Activated T-helper 9 cell treated with anti-CD3 and anti-CD28 coated beads, Interleukin-2, amount 50 U/mL, for 16 hours (primary cell): ENCODE measurements at places on chromosomes 1 and 21.
A peak's percentile ranks its signal among the peaks of the same experiment; 100 is the strongest.

GRCh38 chr1:91700771-91701471, 185.0 kb downstream of the TGFBR3 start:
- DNase-seq = no peak

- DNase-seq = no peak
Observed at GRCh38 chr1:205660361-205660760, 19.9 kb downstream of the SLC45A3 start.

- no peak for DNase-seq
Observed at GRCh38 chr1:114153261-114154145, at the start of gene SYT6. SYT6 (minus strand) TSS chr1:114153869; CDS start chr1:114153772, 97 bp downstream.

DNA sequence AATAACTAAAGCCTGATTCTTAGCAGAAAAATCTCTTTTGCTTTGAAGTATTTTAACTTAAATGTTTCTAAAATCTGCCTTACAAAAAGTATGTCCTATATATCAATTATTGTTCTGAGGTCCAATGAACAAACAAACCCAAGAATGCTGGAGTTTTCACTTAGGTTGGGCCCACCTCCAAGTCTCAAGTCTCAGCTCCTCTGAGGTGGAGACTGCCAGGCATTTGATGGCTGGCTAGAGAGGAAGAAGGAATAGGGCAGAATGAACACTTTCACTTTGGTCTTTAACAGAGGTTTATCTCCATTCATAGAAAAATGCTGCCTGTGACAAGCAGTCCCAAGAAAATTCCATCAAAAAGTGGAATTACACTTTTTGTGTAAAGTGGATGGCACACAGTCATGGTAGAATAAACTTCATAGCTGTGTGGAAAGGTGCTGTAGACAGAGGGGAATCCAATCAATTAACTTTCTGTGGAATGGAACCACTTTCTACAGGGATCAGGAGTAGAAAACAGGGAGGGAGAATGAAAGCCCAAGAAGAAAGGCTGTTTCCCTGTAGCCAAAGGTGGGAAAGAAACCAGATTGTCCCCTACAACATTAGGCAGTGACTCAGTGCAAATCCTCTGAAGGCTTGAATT, 349.4 kb upstream of the RUNX1 start:
- DNase-seq = no peak

- DNase-seq = no peak
Observed at GRCh38 chr1:93692026-93692425, 10.4 kb upstream of the BCAR3 start.

GRCh38 chr1:155272466-155273342, 600 bp downstream of the CLK2 start:
- no peak for DNase-seq

GRCh38 chr1:227794817-227795192, 20.7 kb upstream of the PRSS38 start:
- no peak for DNase-seq

DNA sequence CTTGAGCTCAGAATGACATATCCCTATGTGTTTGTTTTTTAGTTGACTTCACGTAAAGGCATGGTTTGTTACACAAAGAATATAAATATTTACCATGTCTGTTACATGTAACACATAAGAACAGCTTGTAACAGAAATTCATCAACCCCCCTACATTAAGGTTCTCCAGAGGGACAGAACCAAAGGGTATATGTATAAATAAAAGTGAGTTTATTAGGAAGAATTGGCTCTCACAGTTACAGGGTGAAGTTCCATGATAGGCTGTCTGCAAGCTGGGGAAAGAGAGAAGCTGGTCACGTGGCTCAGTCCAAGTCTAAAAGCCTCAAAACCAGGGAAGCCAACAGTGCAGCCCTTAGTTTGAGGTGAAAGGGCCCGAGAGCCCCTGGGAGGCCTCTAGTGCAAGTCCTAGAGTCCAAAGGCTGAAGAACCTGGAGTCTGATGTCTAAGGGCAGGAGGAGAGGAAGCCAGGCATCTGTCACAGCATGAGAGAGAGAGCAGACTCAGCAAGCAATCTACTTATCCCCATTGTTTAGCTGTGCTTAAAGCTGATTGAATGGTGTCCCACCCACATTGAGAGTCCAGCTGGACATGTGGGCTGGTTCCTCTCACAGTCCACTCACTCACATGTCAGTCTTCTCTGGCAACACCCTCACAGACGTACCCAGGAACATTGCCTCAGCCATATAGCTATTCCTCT, 15.8 kb downstream of the THRAP3 start:
- DNase-seq = no peak

DNA sequence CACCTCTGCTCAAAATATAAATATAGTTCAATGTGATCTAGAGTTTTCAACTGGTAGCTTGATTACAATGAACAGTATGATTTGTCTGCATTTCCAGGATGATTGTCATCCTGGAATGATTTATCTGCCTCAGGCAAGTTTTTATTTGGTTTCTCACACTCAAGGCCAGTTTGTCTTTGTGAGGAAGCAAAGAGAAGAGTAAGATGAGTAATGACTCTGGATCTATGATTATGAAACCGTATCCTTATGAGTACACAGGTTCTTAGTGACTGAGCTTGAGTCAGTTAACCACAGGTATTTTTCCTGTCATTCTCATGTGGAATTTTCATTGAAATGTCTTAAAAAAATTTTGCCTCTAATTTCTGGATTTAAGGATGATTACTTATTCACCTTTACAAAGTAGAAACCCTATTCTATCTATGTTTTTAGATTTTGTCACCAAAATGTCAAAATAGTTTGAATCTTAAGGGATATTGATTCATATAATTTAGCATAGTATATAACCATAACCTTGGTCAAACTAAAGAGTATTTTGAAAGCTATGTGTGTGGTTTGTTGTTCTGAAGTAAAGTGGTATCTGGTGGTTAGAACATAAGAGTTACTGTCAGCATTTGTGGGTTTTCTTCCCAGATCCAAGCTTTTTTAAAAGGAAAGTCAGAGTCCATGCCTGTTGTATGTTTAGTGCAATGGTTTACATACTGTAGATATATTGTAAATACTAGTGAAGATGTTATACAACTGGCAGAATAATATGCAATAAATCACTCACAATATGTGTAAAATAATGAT, 145.0 kb downstream of the RASAL2 start:
- DNase-seq = no peak

DNA sequence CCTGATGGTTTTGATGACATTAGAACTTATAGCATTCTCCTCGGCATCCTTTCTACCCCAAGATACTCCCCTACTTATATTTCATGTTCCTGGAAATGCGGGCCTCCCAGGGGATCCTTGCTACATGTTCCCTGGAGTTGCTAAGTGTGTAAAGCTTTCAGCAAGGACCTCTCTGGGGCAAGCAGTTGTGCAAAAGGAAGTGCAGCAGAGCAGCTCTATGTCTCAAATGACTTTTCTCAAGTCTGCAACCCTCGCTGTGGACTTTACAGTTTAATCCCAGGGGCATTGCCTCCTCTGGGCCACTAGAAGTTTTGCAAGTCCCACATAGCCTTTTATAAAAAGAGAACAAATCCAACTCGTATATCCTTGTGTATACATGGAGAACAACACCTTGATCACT, 20.8 kb upstream of the MNDA start:
- DNase-seq = no peak

GRCh38 chr1:226436472-226436854, 28.6 kb upstream of the PARP1 start:
- DNase-seq = no peak

- peak; percentile 50 for DNase-seq
Observed at GRCh38 chr1:227766015-227766634, 30.9 kb downstream of the SNAP47 start.

DNA sequence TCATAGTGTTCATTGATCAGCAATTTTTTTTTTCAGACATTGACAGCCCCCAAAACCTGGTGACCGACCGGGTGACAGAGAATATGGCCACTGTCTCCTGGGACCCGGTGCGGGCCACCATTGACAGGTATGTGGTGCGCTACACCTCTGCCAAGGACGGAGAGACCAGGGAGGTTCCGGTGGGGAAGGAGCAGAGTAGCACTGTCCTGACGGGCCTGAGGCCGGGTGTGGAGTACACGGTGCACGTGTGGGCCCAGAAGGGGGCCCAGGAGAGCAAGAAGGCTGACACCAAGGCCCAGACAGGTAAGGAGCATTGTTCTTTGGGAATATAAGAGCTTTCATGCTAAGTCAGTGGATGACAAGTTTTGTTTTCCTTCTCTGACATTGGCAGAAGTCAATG, 49.3 kb downstream of the TNN start:
- DNase-seq = no peak

DNA sequence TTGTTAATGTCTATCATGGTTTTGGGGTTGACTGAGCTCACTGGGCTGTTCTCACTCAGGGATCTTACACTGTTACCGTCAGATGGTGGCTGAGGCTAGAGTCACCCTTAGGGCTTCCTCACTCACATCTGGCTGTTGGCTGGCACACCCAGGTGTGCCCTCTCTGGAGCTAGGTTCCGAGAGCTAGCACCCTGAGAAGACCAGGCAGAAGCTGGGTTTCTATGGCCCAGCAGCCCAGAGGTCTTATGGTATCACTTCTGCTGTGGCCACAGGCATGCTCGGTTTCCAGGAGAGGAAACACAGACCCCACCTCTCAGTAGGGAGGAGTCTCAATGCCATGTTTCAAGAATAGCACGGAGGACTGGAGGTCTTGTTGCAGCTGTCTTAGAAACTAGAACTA, 20.7 kb upstream of the KIF1B start:
- DNase-seq = no peak

- DNase-seq = no peak
Observed at GRCh38 chr1:201786824-201787223, 42.1 kb upstream of the IPO9 start.
